ENCODE measurements at places on chromosomes 5 and 9.

DNA sequence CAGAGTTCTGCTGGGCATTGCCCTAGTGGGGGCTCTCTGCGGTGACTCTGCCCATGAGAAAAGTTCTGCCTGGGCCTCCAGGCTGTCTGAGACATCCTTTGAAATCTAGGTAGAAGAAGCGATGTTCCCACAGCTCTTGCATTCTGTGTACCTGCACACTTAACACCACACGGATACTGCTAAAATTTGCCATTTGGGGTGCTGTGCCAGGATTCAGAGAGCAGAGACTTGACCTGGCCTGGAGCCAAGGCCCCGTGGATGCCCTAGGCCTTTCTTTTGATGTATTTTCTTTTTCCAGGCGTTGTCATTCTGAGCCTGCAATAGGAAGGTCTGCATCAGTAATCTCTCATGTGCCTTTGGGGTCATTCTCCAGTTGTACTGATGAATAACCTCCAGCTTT is 89.3 kb upstream of the IL12B start:
- no peak for DNase-seq

GRCh38 chr5:13250464-13251291 is 693.8 kb downstream of the DNAH5 start:
- DNase-seq: peak; percentile 18

GRCh38 chr9:109574061-109574882 is 76.2 kb upstream of the PTPN3 start:
- DNase-seq: peak; percentile 51

DNA sequence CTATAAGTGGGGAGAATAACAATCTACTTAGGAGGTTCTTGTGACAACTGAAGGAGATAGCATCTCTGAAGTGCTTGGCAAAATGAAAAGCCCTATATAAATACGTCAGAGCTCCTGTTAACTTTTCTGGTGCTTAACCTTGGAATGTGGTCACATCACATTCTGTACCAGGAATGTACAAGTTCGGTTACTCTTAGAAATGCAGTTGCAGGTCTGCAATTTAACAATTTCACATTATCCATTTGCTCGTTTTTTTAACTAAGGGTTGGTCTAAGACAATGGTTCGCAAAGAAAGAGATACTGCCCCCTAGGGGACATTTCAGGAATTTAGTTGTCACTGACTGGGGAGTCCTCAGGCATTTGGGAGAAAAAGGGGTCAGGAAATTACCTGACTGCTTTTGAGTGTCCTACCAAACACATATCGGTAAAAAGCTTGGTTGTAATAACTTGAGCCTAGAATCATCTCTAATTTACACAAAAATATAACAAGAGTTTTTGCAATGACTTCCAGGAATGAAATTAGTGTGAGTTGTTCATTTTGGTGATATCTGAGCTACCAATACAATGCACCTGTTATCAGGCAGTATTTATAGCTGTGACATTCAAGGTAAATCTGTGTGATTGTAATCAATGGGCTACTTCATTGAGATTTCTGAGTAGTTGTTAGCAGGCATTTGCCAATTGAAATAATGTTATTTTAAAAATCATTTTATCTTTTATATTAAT is 5.4 kb upstream of the HBEGF start:
- no peak for DNase-seq

DNA sequence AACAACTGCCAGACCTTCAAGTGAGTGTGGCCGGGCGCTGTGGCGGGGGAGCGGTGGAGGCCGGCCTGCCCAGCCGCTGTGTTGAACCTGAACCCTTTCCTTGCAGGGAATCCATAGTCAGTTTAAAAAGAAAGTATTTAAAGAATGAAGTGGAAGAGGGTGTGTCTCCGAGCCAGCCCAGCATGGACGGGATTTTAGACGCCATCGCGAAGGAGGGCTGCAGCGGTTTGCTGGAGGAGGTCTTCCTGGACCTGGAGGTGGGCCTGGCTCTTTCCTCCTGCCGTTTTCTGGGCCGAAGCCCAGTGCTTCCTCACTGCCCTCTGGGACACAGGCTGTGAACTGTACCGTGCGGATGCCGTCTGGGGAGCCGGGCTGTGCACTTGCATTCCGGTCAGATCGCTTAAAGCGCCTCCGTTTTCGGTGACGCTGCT is 19.1 kb downstream of the EXOC3 start:
- no peak for DNase-seq

GRCh38 chr5:56985936-56986625 is 34.2 kb upstream of the MIER3 start:
- no peak for DNase-seq

DNA sequence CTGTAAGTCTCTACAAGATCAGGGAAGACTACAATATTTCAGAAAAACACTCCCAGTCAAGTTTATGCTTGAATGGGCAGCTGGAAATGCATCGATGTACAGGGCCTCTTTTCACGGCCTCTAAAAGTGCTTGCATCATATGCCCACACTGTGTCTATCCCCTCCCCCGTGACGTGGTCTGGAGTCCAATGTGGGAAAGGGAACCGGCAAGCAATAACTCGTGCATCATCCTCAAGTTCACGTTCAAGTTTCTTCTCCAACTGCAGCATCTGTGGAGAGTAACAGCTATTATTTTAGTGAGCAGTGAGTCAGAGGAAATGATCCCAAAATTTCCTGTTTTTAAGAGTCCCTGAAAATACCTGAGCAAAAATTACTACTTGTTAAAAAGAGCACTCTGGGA is 22.3 kb downstream of the ATPSCKMT start:
- DNase-seq: no peak

GRCh38 chr5:41856644-41857491 is 13.4 kb downstream of the OXCT1 start:
- peak; percentile 68 for DNase-seq

GRCh38 chr5:68172314-68172713 is 43.2 kb upstream of the PIK3R1 start:
- no peak for DNase-seq

DNA sequence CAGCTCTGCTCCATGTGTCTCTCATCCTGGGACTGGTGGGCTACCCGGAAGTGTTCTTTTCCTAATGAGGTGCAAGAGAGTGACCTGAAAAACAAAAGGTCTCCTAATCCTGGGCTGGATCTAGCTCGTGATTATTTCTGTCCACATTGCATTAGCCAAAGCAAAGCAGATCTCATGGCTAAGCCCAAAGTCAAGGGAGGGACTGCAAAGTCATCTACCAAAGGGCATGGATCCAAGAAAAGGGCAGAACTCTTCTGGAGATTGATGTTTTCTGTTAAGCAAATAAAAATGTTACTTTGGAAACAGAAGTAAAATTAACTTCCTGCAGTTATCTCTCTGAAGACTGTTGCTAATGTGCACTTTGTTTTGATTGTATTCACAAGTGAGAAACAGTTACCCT is 225.2 kb downstream of the CFAP90 start:
- no peak for DNase-seq

DNA sequence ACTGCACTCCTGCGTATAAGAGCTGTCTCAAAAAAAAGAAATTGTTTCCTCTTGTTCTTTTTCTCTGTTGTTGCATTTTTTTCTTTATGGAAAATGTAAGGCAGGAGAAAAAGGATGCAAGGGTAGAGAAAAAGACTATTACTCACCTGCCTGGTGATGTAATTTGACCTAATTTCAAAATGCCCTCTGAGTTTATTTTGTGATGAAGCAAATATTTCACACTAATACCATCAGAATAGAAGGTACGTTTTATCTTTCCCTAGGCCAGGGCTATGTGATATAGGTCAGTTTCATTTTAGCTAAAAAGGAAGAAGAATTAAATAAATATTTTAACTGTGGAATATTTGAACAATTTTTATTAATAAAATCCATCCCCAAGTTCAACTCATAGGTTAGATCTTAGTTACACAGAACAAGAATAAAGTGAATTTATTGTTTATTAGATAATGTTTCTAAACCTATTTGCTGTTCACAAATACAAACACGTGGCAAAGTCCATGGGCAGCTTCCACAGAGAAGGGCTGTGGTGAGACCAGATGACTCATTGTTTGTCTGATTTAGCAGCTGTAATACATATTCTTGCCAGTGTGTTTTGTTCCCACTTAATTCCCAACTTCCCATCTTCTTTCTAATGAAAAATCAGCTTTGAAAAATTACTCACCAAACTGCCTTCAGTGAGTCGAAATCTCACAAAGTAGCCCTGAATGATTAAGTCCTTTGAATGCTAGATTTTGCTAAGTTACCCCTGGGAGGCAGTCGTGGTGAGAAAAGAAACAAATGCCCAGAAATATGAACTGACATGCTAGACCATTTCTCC is 52.8 kb upstream of the CCDC112 start:
- DNase-seq: no peak

GRCh38 chr5:101482931-101483330 is 579.8 kb upstream of the ST8SIA4 start:
- DNase-seq: no peak

- DNase-seq: no peak
These were observed 2.5 kb upstream of the ZNF367 start for GRCh38 chr9:96420468-96421219.

DNA sequence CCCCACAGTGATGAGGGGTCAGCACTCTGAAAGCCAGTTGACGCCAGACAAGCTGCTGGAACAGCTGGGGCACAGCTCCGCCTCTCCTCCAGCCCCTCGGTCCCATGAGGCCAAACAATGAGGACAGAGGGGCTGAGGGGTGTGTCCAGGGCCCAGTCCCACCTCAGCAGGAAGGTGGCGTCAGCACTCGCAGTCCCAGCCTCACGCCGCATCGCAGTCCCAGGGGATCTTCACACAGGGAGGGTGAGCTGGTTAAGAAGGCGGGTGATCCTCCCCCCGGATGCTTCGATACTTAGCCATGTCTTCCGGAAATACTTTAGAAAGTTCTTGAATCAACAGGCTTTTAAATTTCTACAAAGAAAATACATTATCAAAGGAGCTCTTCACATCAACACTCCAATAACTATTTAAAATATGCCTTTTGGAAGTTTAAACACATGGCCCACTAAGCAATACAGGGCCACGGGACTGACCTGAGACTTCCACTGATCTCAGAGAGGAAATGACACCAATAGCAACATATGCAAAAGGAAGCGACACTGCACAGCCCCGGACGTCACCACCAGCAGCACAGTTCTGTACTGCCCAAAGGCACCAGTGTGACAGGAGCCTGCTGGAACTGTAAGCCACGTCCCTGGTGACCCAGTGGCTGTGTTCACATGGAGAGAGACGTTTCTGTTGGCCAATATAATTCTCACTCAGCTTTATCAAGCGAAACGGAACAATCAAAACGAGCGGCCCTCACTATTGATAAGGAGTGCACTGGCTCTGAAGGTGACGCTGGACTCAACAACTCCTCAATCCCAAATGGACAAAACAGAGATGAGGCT is 5.9 kb downstream of the MED10 start:
- no peak for DNase-seq

GRCh38 chr5:34598177-34598794 is 57.8 kb upstream of the RAI14 start:
- no peak for DNase-seq

DNA sequence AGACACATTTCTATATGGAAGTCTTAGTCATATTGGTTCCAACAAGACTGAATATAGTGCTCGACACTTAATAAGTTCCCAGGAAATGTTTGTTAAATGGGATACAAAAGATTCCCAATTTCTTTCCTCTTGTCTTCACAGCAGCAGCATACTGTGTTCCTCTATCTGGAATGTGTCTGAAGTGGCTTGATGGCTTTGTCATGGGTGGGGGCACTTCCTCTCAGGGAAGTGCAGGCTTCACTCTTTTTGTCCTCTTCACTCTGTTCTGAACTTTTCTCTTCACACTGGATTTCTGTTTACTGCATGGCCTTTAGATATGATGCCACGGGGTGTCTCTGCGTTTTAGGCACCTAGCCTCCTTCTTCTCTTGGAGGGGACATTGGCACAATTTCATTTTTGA is 127.7 kb upstream of the C9orf72 start:
- DNase-seq: no peak

- no peak for DNase-seq
These were observed 40.4 kb upstream of the ECM2 start for GRCh38 chr9:92576175-92576574.

GRCh38 chr5:118577621-118578020 is 410.7 kb downstream of the DTWD2 start:
- DNase-seq: no peak

DNA sequence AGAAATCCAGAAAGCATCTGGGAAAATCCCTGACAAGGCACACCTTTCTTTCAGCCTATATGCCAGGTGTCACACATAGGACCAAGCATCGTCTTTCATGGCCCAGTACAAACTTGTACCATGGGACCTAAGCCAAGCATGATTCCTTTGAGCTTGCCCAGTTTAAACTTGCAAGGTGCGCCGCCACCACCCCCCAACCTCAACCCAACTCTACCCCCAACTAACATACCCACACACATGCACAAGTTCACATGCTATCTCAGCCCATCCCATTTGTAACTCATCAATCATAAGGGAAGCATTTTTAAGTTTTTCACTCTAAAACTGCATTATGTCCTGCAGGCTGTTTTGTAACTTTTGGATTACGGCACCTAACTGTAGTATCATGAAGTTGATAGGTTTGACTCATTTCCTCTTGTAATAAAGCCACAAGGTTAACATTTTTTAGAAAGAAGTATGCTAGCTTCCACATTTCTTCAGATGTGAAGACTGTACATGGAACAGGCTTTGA is 145.9 kb upstream of the FST start:
- DNase-seq: no peak

- no peak for DNase-seq
These were observed 1.1 kb upstream of the UBAP2 start for GRCh38 chr9:34049630-34050384.

- peak; percentile 51 for DNase-seq
These were observed at the start of gene SPATA6L for GRCh38 chr9:4666042-4666699. Gene SPATA6L (minus strand): TSS chr9:4666480. CDS start chr9:4666250, 230 bp downstream.

- DNase-seq: no peak
These were observed 8.4 kb upstream of the PSD2 start for GRCh38 chr5:139787257-139787567.

- DNase-seq: no peak
These were observed 409.1 kb upstream of the GRIA1 start for GRCh38 chr5:153081385-153081784.

GRCh38 chr5:14676320-14676719 is 11.8 kb downstream of the OTULIN start:
- DNase-seq: no peak

- DNase-seq: no peak
These were observed 80.7 kb downstream of the GLDC start for GRCh38 chr9:6564868-6565267.

DNA sequence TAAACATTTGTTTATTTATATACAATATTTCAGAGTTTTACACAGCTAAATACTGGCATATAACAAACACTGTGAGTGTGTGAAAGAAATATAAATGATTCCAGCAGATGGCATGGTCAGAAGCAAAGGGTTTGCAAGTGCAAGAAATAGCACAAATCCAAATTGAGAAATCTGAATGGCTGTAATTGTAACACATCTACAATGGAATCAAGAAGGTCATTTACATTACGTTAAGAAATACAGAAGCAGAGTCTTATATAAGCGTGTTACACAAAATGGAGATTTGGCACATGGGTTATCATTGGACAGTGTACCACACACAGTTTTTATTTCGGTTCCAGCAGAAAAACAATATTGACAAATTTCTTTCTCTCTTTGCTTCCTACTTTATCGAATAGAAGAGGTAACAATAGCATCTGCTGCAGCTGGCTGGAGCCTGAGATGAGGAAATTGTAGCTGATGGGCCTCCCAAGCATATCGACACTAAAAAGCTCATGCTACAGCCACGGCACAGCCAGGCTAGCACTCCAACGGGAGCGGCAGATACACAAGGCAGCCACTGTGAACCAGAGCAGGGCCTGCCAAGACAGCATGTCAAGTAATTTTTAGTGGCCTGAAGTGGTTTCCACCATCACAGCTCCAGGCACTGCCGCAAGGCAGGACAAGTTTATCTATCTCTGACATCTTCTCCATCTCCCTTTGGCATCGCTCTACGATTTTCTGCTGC is 564.6 kb upstream of the DMAC1 start:
- DNase-seq: no peak

GRCh38 chr5:116438979-116439554 is 135.6 kb downstream of the SEMA6A start:
- no peak for DNase-seq

Data from NCI-H2171 (cell line).